ENCODE measurements at places on chromosomes 16 and 17. TPM values are rescaled to one million over a fixed set of nuclear protein-coding genes. Genes with fewer than 3 reads are reported as not detected.

HSD11B2 gene
- polyA plus RNA-seq: not detected

CDH3 gene
- polyA plus RNA-seq: 0.38 TPM

DNA sequence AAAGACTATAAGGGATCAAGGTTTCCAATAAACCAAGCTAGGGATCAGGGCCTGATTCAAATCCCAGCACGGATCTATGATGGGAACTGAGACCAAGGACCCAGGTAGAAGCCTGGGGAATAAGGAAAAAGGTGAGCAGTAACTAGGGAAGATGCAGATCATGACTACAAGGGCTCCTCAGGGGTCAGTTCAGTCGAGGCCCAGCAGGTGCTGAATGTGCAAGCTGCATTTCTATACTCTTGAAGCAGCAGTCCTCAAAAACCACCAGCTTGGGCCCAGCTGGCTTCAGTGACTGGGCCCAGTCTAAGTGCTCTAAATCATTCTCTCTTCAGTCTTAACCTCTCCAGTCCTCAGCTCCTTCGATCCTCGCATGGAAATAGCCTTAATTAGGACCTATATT, 228.8 kb upstream of the AXIN2 start:
- no peak for DNase-seq

DNA sequence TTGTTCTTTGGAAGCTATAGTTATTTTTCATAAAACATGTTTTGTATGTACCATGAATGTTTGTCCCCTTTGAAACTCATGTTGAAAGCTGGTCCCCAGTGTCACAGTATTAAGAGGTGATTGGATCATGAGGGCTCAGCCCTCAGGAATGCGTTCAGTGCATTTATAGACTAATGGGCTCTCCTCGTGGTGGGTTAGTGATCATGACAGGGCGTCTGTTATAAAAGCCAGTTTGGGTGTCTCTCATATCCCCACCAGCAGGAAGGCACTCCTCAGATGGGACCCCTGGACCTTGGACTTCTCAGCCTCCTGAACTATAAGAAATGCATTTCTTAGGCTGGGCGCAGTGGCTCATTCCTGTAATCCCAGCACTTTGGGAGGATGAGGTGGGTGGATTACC, 10.4 kb downstream of the BANP start:
- DNase-seq: no peak

OSGIN1 gene
- not detected for polyA plus RNA-seq

RNF157 gene
- polyA plus RNA-seq: 3.3 TPM

DNA sequence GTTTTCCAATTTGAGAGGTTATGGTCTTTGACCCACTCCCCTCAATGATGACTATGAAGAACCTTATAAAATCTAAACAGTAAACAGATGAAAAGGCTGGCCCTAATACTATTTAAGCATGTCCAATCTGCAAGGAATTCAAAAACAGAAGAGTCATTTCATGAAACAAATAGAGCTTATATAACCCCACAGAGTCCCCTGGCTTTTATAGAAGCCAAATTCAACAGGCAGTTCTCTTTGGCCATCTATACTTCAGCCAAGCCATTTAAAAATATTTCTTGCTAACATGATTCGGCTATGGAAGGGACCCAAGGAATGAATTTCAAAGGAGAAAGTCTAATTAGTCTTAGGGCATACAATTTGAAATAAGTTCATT, 43.4 kb downstream of the SPOP start:
- DNase-seq: no peak

GRAP gene
- 77.5 TPM for polyA plus RNA-seq

NPIPA2 gene
- not detected for polyA plus RNA-seq

DNA sequence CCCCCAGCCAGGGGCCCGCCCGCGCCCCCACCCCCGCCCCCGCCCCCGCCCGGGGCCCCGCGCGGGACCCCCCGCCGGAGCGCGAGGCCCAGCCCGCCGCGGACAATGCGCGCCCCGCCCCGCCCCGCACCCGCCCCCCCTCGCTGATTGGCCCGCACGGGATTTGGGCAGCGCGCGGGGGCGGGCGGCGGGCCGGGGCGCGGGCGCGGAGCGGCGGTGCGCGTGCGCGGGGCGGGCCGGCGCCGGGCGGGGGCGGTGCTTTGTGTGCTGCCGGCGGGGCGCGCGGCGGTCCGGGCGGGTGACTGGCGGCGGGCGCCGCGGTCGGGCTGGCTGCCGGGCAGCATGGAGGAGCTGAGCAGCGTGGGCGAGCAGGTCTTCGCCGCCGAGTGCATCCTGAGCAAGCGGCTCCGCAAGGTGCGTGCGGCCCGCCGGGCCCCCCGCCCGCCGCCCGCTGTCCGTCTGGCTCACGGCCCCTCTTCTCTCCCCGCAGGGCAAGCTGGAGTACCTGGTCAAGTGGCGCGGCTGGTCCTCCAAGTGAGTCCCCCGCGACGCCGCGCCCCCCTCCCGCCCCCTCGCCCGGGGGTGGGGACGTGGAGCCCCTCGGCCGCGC, at the start of gene CBX2:
Gene CBX2 (plus strand): TSS at position 255 of the 610 bp plus-strand sequence. CDS start 88 bp downstream, at position 343.
- DNase-seq: peak; percentile 72

DNA sequence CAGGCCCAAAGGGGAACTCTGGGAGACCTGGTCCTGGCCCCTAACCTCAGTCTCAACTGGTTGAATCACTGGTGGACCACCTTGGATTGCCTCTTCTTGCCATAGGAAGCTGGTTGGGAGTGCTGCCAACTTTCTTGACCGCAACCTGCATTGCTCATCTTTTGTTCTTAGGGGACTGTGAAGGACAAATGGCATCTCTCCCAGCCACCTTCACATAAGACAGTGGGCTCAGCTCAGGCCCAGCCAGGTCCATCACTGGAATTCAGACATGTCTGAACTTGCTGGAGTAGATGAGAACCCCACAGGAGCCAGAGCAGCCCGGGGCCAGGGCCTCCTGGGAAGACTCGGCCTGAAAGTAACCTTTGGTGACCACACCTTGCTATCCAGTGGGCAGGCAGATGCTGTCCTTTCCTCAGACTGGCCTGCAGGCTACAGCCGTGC, 18.8 kb downstream of the ADORA2B start:
- DNase-seq: no peak

Measured in CD4-positive, CD25-positive, alpha-beta regulatory T cell (primary cell).